ENCODE measurements at places on chromosomes 1 and 21.

GRCh38 chr1:232767305-232768074 lies 37.7 kb upstream of the MAP10 start:
- no peak for DNase-seq

GRCh38 chr1:10829965-10830515 lies 33.6 kb upstream of the CASZ1 start:
- no peak for DNase-seq

GRCh38 chr1:49526672-49527071 lies 497.1 kb downstream of the AGBL4 start:
- no peak for DNase-seq

GRCh38 chr1:19219451-19219850 lies 9.4 kb upstream of the UBR4 start:
- no peak for DNase-seq

GRCh38 chr1:108000620-108001111 lies 35.7 kb upstream of the VAV3 start:
- no peak for DNase-seq

- no peak for DNase-seq
Observed at GRCh38 chr1:22317920-22318243, 133.8 kb upstream of the ZBTB40 start.

GRCh38 chr1:162019006-162019405 lies 4.7 kb downstream of the OLFML2B start:
- DNase-seq: no peak

GRCh38 chr1:14259191-14259757 lies 339.2 kb upstream of the KAZN start:
- DNase-seq: no peak
